ENCODE measurements at places on chromosomes 3 and 15.

DNA sequence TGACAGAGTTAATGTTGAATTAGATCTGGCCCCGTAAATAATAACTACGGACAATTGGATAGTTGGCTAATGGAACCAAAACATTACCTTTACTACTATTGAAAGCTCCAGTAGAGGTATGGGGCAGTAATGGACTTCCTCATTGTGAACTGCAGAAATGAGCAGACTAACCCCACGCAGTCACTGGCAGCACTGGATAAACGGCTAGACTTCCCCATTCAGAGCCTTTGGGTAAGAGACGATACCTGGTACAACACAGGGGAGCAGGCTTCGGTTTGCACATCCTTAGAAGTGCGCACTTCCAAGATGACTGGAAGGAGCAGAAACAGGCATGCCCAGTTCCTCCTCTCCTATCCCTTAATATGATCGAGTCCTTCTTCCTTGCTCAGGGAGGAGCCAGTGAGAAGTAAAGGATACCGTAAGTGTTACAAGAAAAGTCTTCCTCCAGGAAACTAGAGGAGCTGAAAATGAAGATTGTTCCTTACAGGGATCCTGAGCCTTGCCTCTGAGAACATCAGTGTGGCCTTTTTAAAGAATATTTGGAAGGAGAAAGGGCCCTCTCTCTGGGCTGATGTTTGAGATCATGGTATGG is 100.5 kb upstream of the NECTIN3 start:
- no peak for DNase-seq

DNA sequence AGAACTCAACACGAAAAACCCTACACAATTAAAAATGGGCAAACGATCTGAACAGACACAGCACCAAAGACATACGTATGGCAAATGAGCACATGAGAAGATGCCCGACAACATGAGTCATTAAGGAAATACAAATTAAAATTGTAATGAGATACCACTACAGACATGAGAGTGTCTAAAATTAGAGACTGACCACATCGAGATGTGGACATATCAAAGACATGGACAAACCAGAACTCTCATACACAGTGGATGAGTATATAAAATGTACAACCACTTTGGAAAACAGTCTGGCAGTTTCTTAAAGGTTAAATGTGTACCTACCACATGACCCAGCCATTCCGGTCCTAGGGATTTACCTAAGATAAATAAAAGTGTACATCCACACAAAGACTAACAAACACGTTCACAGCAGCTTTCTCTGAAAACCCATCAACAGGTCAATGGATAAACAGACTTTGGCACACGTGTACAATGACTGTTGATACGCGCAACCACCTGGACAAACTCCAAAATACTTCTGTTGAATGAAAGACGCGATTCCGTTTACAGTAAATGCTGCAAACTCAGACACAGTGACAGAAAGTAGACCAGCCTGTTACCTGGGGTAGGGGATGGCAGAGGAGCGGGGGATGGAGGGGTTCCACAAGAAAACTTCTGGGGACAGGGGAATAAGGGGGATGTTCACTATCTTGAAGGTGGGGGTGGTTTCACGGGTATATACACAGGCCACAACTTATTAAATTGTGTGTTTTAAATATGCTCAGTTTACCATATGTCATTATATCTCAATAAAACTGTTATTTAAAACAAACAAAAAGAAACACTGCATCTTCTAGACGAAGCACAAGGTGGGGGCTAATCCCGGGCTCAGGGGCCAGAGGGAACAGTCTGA is 2.1 kb downstream of the TNK2 start:
- DNase-seq: no peak

DNA sequence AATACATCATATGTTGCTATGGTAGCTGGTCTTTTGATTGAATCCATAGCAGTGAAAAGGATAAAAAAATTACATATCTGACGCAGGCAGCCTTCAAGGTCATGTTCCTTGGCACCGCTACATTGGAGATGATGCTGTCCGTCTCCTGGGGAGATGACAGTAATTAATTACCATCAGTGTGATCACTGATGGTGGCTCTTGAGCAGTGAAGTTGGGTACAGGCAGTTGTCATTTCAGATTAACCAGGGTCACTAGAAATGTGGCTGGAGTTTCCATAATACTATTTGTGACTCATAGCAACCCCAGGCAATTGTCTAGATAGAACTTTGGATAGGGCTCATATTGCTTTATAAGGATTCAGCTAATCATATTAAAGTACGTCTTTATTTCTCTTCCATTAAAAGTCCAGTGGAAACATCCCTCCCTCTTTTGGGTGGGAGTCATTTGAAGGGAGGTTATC is 136.3 kb downstream of the THSD4 start:
- DNase-seq: no peak

DNA sequence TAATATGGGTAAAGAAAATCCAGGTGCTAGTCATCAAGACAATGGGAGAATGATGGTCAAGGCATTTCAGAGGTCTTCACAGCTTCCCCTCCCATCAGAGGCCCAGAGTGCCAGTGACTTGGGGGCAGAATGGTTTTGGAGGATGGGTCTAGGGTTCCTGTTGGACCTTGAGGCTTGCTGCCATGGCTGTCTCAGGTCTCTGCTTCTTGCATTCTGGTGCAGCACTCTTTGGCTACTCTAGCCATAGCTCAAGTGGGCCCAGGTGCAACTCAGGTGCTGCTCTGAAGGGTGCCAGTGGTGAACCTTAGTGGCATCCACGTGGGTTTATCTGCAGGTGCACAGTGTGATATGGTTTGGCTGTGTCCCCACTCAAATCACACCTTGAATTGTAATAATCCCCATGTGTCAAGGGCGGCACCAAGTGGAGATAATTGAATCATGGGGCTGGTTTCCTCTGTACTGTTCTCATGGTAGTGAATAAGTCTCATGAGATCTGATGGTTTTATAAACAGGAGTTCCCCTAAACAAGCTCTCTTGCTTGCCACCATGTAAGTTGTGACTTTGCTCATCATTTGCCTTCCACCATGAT is 48.5 kb upstream of the PEX5L start:
- no peak for DNase-seq

GRCh38 chr15:66842710-66843441 is 140.8 kb downstream of the SMAD6 start:
- DNase-seq: no peak

DNA sequence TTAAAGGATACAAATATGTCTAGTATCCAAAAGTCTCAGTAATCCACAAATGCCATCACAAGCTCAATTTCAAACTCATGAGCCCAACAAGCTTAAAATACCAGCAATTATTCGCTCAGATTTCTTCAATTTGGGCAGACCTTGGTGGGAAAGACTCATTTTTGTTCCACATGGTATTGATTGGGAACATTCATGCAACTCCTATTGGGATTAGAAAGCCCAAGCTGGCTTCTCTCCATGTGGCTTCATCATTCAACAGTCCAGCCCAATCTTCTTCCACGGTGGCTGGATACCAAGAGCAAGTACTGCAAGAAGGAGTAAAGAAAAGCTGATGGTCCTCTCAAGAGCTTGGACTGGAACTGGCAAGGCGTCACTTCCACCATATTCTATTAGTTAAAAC is 66.3 kb downstream of the STRIT1 start:
- DNase-seq: no peak

DNA sequence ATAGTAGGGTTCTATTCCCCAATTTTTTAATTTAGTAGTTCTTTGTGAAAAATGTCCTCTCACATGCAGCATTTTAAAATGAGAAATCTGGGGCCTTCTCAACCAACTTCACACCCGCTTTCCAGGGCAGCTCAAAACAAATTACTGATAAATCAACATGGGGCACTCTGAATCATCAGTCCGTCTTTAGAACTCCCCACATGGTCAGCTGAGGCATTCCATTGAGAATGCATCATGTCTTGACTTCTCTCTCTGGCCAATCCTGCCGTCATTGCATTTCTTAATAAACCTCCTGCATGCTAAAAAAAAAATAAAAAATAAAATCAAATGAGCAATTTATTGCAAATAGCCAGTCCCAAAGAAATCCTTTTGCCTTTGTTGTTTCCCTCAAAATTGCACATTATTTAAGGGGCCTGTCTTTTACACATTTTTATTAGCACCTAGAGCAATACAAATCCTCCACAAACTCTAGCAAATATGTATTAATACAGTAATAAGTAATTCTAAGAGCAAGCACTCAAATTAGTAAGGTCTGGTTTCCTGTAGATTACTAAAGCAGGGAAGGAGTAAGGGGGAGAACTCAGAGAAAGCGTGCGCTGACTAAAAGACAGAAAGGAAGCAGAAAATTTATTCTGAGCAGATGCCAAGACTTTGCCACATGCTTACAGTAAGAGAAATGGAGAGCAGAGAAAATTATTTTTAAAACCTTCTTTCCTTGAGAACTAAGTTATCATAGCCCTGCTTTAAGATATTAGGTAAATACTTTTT is 175.7 kb downstream of the TNIK start:
- DNase-seq: no peak

DNA sequence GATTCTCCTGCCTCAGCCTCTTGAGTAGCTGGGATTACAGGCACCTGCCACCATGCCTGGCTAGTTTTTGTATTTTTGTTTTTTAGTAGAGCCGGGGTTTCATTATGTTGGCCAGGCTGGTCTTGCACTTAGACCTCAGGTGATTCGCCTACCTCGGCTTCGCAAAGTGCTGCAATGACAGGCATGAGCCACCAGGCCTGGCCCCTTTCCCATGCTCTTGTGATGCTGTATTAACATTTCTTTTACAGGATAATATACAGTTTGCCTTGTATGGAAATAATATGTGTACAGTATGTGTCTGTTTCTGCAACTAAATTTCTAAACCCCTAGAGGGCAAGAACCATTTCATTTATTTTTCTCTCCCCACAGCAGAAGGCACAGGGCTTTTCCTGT is 37.8 kb downstream of the SCG5 start:
- DNase-seq: no peak

DNA sequence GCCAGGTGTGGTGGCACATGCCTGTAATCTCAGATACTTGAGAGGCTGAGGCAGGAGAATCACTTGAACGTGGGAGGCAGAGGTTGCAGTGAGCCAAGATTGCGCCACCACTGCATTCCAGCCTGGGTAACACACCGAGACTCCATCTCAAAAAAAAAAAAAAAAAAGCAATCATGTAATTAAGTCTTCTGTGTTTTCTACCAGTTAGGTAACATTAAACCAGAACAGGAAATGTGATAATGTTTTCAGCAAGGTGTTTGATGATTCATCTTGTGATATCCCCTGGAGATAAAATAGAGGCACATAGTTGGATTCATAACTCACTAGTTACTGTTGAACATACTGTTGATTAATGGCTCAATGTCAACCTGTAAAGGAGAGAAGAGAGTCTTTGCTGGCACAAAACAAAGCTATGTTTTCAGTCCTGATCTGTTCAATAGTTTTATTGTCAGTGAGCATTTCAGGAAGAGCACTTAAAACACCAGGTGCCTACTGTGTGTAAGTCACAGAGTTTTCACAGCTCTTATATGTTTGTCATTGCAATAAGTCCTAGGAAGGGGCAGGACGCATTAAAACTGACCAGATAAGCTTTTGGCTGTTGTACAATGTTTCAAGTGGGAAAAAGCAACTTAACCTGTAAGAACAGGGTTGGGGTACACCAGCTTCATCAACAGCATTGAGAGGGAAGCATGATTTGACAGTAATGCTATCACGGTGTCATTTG is 19.5 kb downstream of the DNAJB11 start:
- no peak for DNase-seq

DNA sequence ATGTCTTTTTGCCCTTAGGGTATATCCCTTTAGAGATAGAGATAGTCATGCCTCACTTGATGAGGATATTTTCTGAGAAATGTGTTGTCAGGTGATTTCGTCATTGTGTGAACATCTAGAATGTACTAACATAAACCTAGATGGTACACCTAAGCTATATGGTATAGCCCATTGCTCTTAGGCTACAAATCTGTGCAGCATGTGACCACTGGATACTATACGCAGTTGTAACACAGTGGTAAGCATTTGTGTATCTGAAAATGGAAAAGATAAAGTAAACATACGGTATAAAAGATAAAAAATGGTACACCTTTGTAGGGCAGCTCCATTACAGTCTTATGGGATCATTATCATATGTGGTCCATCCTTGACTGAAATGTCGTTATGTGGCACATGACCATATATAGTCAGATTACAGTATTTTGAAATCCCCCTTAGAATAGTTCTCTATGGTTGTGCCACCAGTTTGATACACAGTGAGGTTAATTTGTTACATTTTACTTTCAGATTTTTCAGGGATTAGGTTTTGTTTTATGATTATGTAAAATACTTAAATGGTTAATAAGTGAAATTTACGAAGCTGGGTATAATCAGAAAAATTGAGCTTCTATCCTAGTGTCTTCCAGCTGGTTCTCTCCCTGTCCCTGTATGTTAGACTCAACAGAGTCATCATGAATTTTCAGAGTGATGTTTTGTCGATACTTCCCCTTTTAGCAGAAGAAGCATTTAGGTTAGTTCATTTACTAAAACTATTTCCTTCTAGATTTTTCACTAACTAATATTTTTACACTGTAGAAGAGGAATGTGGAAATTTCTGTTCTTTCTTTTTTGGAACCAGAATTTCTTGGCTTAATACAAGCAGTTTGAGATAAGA is 12.8 kb downstream of the SETD5 start:
- DNase-seq: no peak
